ENCODE measurements at places on chromosomes 7 and 10.

DNA sequence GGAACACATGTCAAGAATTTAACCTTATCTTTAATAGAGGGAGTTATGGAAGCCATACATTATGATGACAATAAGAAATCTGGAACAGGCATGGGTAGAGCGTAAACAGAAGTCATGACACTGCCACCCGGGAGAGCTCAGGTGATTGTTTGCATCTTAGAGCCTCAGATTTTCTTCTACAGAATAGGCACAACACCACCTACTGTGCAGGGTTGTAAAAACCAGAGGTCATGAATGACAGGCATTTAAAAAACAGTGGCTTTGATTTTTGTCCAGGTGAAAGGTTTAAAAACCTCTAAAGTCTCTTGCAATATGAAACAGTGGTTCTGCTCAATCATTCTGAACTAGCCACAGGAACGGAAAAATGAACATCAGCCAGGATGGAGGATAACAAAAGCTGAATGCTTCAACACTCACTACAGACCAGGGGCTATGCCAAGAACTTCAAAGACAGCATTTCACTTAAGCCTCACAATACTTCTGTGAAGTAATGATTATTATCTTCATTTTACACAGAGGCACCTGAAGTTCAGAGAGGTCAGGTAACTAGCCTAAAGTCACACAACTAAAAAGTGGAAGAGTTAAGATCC lies 123.8 kb downstream of the SLC25A13 start:
- no peak for DNase-seq

GRCh38 chr7:26409661-26410547 lies 118.2 kb downstream of the SNX10 start:
- DNase-seq: no peak

- no peak for DNase-seq
Observed at GRCh38 chr10:97195706-97196222, 10.0 kb upstream of the SLIT1 start.

DNA sequence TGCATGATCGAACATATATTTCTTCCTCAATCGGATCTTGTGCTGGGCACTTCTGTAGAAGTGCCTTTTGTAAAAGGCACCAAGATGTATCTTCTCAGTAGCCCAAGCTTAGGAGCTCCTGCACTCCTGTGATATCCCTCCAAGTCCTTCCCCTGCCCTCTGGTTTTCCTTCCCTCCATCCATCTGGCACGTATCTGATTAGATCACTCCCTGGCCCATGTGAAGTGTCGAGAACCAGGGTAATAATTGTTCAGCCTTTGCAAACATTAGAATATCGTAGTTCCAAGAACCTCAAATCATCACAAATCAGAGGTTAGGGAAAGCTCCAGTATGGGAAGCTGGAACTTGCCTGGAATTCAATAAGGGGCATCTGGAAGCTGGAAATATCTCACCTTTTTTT lies 221.1 kb upstream of the AUTS2 start:
- DNase-seq: no peak

DNA sequence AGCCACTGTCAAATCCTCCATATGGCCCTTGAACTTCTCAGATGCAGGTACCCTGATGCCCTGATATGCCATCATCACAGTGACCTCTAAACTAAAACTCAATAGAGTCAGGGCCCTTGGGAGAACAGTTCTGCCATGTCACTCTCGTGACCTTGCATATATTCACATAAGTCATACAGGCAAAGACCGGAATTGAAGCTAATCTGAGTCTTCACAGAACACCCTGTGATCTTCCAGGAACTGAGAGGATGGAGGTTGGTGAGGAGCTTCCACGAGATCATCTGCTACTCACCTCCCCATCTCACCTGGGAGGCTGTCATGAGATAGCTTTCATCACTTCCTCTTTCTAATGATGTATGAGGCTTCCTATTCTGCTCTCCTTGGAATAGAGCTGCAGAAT lies 228.7 kb upstream of the CCDC6 start:
- DNase-seq: no peak

- no peak for DNase-seq
Observed at GRCh38 chr7:27518561-27519350, 143.9 kb downstream of the HIBADH start.

GRCh38 chr7:130179631-130180030 lies 25.6 kb downstream of the TMEM209 start:
- DNase-seq: no peak

DNA sequence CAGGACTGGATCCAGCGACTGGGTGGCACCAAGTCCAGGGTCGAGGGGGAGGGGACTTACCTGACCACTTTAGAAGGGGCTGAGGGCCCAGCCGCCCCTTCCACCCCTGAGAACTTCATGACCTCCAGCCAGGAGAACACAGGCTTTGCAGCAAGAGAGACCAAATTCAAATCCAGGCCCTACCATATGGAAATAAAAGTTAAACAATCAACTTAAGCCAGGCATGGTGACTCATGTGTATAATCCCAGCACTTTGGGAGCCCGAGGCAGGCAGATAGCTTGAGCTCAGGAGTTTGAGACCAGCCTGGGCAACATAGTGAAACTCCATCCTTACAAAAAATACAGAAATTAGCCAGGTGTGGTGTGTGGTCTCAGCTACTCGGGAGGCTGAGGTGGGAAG lies 61.9 kb downstream of the COL13A1 start:
- DNase-seq: no peak

DNA sequence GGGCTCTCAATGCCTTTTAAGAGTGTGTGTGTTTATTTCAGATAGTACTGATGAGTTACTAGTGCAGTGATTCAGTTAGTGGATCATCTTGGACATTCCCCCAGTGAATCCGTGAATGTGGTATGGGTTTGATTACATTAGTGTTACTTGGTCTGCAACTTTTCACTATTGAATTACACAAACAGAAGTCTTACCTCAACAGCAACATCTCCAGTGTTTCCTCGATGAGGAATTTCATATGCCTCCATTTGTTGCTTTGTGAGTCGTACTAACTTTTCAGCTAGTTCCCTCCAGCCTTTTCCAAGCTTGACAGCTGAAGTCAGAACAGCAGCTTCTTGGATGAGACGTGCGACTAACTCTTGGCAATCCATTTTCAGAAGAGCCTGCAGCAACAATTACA lies 63.2 kb downstream of the MACC1 start:
- no peak for DNase-seq

DNA sequence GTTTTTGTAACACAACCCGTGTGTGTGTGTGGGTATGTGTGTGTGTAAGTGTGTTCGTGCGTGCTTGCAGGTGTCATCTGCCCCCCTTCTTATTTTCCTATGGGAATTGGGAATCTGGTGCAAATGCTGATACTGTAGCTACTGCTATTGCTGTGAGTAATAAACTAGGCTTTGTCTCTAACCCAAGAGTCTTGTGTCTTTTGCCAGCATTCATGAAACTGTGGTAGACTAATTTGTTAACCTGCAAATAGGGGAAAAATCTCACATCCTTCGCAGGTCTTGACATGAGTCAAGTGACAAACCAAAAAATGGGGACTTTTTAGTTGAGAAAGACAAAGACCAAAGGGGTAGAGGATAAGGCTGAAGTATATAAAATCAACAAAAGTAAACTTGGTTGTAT lies 57.9 kb upstream of the FAM133B start:
- no peak for DNase-seq

GRCh38 chr10:119205894-119206602 lies 1.3 kb upstream of the GRK5 start:
- DNase-seq: peak; percentile 50

DNA sequence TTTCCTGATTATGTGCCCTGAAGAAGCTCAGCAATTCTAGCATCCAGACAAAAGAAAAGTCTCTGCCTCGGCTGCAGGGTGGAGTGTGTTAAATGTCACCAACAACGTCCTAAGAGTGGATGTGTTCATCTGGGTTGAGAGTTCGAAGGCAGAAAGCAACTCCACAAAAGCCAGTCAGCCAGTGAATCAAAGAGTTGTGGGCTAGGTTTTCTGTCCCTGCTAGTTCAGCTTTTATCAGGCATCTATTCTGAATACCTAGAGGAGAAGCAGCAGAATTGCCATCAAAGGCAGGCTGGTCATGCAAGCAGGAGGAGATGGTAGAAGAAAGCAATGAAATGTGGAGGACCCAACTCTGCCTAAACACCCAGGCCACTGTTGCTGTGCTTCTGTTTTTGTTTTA lies 205.2 kb downstream of the KLF6 start:
- no peak for DNase-seq

GRCh38 chr10:17094844-17095243 lies 34.8 kb downstream of the CUBN start:
- DNase-seq: no peak

- no peak for DNase-seq
Observed at GRCh38 chr10:124536496-124537050, 75.0 kb downstream of the LHPP start.

- DNase-seq: peak; percentile 51
Observed at GRCh38 chr10:80356563-80356988, at the start of the genes DYDC1 and DYDC2. Gene DYDC1 (minus strand): TSS chr10:80356755. CDS start chr10:80352601, 4,154 bp downstream. Gene DYDC2 (plus strand): TSS chr10:80356781. CDS start chr10:80362444, 5,663 bp downstream.

- DNase-seq: no peak
Observed at GRCh38 chr7:149823631-149824199, 14.5 kb upstream of the ZNF862 start.

- no peak for DNase-seq
Observed at GRCh38 chr7:30908681-30909080, 3.0 kb upstream of the AQP1 start.

DNA sequence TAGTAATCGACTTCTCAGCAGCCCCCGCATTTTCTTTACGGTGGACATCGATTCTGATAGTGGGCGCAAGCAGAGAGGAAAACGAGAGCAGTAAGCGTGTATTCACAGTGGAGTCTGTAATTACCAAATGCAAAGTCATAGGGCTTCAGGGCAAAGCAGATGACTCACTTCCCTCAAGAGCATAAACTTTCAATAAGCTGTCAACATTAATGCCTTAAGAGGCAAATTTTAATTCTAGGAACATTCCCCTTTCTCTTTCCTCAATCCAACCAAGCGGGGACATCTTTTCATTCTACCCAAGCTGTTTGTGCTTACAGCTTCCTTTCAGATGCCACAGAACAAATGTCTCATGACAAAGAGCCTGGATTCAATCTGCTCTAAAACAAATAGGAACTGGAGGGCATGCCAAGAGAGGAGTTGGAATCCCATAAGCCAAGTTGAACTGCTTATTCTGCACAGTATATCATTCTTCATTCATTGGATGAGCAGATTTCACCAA lies 48.6 kb downstream of the MALSU1 start:
- DNase-seq: no peak

GRCh38 chr7:128729494-128729893 lies 9.7 kb upstream of the CALU start:
- DNase-seq: no peak

DNA sequence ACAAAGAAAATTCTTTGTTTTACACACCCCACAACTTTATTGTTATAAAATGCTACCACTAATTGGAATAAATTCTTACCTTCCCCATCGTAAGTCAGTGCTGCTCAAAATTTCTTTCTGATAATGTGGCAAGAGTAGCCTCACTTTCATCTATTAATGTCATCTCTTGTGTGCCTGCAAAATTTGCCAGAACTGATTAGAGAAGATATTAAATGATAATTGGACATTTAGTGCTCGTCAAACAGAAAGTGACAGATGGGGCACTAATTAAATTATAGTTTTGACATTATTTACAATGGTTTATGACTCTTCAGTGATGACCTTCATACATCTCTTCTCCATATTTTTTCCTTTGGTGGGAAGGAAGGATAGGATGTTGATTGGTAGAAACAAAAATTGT lies 690.9 kb downstream of the NXPH1 start:
- no peak for DNase-seq

DNA sequence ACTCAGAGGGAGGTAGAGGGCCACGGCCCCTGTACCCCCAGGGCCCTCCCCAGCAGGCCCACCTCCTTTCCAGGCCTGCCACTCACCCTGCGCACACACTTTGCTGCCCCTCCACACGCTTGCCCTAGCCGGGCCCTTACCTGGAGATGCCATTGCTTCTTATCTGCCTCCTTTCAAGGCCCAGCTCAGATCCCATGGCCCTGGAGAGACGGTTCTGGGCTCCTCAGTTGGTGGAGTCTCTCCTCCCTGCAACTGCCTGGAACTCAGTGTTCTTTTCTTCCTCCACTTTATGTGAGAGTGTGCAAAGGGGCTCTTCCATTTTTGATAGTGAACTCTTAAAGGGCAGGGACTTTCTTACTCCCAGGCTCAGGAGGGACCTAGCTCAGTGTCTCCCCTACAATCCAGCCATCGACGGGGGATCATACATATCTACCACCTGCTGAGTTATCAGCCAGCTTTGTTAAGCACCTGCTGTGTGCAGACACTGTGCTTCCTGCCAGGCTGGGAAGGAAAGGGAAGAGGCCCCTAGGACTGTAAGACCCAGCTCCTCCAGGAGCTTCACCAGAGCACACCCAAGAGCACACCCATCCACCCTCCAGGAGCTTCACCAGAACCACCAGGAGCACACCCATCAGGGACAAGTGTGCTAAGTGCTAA lies 89.3 kb upstream of the MACROH2A2 start:
- no peak for DNase-seq

DNA sequence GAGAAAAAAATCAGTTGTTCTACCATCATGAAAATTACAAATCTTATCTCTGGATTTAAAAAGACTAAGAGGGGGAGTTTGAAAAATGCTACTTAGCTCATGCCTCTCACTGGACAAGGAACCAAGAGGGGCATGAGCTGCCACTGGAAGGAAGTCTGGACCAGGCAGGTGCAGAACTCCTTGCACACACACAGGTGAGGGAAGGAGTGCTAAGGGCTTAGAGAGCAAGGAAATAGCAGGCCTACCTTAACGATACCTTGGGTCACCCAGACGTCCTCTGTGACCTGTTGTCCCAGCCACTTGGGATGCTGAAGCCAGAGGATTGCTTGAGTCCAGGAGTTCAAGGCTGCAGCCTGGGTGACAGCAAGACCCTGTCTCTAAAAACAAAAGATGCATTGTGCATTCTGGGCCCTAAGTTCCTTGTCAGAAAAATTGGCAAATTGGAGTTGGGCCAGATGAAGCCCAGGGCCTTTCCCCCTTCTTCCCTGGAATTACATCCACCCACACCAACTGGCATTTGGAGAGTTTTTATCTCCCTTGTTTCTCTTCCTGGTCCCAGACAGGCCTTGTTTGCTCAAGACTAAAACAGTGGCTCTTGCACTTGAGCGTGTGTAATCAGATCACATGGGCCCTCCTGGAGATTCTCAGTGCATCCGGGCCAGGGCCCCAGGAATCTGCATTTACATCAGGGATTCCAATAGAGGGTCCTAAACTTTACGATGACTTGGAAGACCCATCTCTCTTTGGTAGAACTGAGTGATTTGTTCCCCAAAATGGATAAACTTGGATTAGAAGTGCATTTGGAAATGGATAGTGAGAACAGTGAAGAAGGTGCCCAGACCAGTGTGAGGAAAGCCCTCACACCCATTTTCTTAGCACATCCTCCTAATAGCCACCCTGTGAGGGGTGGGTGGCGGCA lies 3.0 kb downstream of the DDIT4 start:
- no peak for DNase-seq

DNA sequence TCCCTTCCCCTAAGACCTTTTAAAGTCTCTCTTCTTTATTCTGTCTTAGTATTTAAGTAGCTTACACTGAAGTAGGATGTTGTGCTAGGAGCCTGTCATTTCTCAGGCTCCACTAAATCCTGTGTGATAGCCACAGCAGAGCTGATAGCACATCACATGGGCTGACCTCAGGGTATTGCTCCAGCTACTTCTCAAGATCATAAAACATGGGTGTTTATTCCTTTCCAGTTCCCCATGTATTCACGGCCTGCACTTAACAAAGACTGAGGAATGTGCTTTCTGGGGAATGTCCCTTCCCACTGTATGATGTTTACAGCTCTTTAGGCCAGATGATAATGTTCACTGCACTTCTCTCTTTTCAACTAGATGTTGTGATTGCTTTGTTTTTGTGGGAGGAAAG lies 1086.8 kb downstream of the KCNMA1 start:
- no peak for DNase-seq

GRCh38 chr7:17411922-17412321 lies 113.5 kb downstream of the AHR start:
- no peak for DNase-seq

All from neural crest cell (in vitro differentiated cells).